ENCODE measurements at places on chromosomes 2 and 18. TPM values are rescaled to one million over a fixed set of nuclear protein-coding genes. Genes with fewer than 3 reads are reported as not detected.

ABCG5 gene
- polyA plus RNA-seq: not detected

MPP4 gene
- 0.09 TPM for polyA plus RNA-seq

AMER3 gene
- not detected for polyA plus RNA-seq

SCN2A gene
- not detected for polyA plus RNA-seq

Measured in hindlimb muscle (tissue), 1 donor.